ENCODE measurements at places on chromosomes 13 and 19.

DNA sequence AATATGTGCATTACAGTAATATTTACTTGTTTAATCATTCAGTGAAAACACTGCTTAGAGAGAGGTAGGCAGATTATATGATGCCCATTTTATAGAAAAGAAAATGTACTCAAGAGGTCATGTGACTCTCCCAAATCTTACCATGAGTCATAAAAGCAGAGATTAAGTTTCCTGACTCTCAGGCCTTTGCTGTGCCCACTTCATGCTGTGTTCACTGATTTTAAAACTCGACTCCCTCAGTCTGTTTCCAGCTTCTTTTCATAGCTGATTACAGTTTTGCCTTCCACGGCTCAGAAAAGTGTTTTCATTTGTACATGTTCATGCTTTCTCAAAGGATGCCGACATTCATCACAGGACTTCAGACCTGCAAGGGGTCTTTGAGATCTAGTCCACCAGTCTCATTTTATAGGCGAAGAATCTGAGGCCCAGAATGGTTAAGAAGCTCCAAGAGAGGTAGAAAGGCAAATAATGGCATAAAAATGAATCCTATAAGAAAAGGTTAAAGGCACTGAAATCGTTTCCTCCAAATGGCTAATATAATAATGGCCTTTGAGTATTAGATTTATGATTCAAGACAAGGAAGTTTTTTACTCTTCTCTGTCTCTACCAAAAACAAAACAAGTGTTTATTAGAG, 9.0 kb upstream of the IPO5 start:
- DNase-seq: no peak

GRCh38 chr19:6108721-6109633, 1.3 kb downstream of the RFX2 start:
- peak; percentile 34 for DNase-seq

DNA sequence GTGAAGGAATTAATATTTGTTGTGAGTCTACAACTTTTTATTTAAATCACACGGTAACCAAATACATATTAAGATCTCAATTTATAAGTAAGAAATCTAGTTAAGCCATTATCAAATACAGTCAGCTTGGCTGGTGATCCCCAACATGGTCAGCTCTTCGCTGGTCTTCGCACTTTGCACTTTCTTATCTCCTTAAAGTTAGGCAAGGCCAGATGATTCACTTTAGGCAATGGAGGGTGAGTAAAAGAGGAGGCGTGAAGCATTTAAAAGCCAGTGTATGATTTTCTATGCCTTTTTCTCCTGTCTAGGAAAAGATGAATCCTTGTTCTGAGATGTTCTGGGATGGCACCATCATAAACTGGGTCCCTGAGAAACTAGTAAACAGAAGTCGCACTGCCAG, 793.7 kb upstream of the ARGLU1 start:
- no peak for DNase-seq

- no peak for DNase-seq
Observed at GRCh38 chr13:34277936-34278335, 460.0 kb downstream of the RFC3 start.

- DNase-seq: peak; percentile 92
Observed at GRCh38 chr13:51562011-51562671, 22.1 kb upstream of the WDFY2 start.

DNA sequence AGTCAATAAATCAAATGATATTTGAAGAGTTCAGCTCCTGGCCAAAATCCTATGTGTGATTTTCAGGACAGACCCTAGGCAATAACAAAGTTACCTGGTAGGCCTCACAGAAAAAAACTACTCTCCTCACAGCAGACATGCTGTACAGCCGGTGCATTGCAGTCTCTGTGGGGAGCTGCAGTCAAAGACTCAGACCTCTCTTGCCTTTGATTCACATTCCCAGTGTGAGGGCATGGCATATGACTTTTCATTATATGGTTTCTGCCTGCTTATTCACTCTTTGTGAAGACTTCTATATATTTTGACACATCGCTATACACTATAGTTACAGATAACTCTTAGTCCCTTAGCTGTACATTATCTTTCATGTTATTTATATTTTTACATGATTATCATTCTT, 2684.3 kb upstream of the PCDH20 start:
- no peak for DNase-seq

GRCh38 chr19:31127134-31127967, 221.9 kb downstream of the TSHZ3 start:
- DNase-seq: no peak

GRCh38 chr19:57816652-57817051, 1.9 kb upstream of the ZNF552 start:
- DNase-seq: peak; percentile 38

DNA sequence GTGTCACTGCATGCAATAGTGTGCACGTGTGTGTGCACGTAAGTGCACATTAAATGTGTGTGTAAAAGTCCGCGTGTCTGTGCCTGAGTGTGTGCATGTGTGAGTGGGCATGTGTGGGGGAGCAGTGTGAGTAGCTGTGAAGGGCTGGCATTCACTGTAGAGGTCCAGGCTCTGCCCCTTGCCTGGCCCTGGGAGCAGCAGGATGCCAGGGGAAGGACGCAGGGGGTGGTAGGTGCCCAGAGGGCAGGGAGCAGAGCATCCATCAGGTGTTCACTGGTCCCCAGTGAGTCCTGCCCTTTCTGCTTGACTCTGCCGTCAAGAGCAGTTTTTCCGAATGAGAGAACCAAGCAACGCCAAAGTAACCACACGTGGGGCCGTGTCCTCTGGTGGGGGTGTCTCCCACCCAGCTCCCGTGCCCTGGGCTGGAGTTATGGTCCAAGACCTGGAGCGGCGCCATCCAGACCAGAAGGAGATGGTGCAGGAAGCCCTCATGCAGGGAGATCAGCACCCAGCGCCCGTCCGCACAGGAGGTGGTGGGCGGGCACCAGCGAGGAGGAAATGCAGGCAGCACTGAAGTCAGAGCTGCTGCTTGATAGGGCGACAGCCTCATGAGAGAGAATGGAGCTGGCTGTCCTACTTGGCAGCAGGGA, 68.5 kb downstream of the TEX29 start:
- no peak for DNase-seq

GRCh38 chr13:111492341-111492950, 172.0 kb downstream of the TEX29 start:
- no peak for DNase-seq

- no peak for DNase-seq
Observed at GRCh38 chr13:113152691-113152983, 5.8 kb upstream of the PROZ start.

GRCh38 chr13:20411638-20412342, 113.9 kb downstream of the CRYL1 start:
- DNase-seq: peak; percentile 83

DNA sequence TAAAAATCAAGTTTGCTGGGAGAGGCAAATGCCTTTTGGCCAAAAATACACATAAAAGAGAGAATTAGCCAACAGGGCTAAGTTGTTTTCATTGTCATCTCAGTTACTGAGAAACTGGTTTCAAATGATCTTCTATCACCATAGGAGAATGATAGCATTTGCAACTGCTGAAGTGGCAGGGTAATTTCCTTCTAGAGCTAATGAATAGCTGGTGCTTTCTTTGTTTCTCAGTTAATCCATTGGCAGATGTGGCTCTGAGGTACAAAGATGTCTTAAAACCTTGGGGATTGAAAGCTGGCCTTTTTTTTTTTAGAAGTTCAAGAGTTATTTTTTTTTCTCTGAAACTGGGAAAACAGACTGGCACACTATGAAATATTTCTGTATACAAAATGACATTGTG, 332.7 kb upstream of the KLF12 start:
- no peak for DNase-seq

DNA sequence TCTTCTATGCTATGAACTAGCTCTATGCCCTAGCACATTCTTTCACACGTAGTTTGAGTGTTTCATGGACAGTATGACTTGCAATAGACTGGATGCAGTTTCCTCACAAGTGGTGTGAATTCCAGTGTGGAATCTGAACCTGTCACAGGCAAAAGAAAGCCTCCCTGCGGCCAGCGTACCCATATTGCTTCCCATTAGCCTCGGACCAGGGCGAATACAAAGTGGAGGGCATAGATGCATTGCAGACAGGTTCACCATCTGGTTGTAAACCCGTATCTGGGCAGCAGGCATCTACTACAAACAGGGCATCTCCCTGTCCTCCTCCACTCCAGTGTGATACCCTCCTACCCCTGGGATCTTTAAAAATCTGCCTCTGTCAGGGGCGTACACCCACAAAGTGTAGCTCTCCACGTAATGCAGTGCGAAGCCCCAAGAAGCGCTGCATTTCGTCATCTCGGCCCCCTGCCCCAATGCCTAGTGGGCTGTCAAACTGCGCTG, 1.4 kb upstream of the CIC start:
- no peak for DNase-seq

GRCh38 chr13:29529754-29530153, 65.7 kb downstream of the SLC7A1 start:
- no peak for DNase-seq

- DNase-seq: peak; percentile 88
Observed at GRCh38 chr19:49987159-49987698, 26.3 kb upstream of the SIGLEC11 start.

DNA sequence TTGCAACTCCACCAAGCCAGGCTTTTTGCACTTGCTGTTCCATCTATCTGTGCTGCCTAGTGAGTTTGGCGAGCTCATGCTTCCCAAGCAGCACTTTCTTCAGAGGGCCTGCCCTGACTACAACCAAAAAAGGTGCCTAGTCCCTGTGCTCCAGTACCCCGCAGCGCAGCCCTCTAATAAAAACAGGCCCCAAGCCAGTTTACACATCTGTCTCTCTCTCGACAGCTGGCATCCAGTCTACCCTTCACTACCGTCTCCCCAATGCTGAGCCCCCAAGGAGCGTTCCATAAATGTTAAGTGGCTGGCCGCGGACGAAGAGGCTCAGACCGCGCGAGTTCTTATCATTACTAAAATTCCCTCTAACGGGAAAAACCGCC, 512 bp downstream of the MED4 start:
- DNase-seq: no peak

GRCh38 chr19:58001895-58002369, 688 bp downstream of the ZNF606 start:
- DNase-seq: peak; percentile 1

DNA sequence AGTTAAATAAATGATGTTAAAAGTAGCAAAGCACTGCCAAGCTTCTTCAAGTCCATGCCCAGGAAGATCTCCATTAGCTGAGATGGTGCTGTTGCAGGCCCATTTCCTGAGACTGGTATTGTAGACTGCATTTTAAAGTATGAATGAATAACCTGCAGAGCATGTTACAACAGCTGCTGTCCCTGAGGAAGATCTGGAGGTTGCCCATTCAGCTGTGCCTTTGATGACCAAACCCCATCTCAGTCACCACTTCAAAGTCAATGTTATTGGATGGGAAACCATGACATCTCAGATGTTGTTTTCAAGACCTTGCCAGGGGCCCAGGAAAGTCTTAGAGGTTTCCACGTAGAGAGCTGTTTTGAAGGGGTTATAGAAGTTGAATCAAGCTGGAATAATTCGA, 281.3 kb downstream of the MTUS2 start:
- no peak for DNase-seq

- DNase-seq: no peak
Observed at GRCh38 chr13:74795526-74795925, 661.3 kb upstream of the KLF12 start.

DNA sequence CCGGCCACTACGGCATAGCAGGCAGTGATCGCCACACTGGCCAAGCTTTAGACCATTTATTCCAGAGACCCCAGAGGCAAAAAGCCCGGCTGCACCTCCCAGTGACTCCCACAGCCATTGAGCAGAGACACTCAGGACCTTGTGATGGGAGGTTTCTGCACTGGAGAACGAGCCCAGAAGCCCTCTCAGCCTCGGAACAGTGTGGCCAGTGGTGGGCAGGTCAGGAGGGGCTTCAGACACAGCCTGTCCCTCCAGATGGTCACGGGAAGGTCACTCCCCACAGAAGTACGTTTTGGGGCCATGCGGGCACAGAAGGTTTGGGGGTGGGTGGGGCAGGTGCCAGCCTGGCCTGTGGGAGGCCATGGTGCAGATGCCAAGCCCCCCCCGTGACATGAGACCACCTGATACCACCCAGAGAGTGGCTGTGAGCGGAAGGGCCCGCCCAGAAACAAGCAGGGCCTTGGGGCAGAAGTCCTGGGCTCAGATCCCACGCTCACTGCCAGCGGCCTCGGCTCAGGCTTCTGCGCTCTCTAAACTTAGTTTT, 599 bp upstream of the F10 start:
- DNase-seq: no peak

GRCh38 chr13:39676315-39676876, 20.9 kb downstream of the COG6 start:
- peak; percentile 60 for DNase-seq

DNA sequence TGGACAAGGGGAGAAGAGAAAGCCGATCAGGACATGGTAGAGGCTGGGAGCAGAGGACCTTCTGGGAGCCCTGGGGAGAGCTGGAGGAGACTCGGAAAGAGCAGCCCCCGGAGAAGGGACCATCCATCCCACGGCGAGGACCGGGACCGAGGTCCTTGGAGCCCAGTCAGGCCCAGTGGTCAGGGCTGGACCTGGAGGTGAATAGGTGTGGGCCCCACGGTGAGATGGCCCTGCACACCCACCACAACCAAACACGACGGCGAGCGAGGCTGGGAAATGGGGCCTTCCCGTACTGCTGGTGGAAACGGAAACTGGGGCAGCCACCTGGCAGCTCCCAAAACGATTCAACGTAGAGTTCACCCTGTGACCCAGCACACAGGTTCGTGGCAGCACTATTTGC, 3.7 kb upstream of the NTN5 start:
- DNase-seq: no peak

DNA sequence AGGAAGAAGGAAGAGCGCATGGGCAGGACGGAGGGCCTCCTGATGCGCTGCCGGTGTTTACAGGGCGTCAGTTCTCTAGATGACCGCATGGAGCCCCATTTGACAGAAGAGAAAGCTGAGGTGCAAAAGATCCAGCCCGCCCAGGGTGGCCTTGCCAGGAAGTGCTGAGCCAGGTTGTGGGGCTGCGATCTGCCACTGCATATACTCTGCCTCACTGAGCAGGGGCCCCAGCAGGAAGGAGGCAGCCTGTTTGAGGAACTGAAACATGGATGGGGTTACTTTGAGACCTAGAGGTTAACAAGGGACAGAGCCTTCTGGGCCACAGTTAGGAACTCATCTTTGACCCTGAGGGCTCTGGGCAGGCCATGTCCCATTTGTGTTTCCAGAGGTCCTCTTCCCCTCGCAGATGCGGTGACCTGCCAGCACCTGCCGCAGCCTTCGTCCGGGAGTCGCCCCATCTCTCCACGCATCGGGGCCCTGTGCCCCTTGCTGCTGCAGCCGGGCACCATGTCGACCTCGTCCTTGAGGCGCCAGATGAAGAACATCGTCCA, 3.2 kb downstream of the EPN1 start:
- peak; percentile 79 for DNase-seq

- DNase-seq: no peak
Observed at GRCh38 chr19:2603334-2603733, 99.2 kb downstream of the GNG7 start.

GRCh38 chr13:51192348-51192747, 29.9 kb upstream of the FAM124A start:
- DNase-seq: peak; percentile 71

- peak; percentile 66 for DNase-seq
Observed at GRCh38 chr19:47863514-47863936, 4.5 kb downstream of the TPRX2 start.
